Stimulated activated CD4-positive, alpha-beta T cell treated with anti-CD3 and anti-CD28 coated beads, Interleukin-2, amount 100 ng/mL, for 48 hours (primary cell): ENCODE measurements at places on chromosomes 7 and 10.

DNA sequence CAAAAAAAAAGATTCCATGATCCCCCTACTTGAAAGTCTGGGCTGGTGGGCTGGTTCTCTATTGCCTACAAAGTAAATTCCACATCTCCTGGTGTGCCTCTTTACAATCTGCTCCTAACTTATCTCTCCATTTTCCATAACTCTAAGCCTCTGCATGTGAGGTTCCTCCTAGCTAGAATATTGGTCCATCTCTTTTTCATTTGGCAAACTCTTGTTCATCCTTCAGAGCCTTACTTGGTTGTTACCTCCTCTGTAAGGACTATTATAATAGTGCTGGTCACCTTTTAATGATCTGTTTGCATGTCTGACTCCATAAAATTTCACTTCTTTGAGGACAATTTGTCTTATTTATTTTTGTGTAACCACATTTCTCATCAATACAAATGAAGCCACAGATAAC lies 1.6 kb upstream of the NRCAM start:
- DNase-seq: no peak

DNA sequence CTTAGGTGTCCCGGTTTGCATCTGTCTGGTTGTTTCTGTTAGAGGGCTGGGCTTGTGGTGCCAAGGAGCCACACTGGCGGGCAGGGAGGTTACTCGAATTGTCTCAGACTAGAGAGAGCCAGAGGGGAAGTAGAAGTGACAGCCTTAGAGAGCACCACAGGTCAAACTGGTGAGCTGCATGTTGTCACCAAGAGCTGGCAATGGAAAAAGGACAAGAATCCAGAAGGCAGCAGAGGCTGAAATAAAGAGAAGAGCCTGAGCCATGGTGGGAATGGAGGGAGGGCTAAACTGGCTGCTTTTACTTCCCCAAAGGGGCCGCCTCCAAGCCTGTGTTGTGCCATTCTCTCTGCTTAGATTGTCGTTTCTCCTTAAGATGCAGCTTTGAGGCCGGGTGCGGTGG lies 31.1 kb upstream of the RHBDD2 start:
- DNase-seq: no peak

GRCh38 chr10:110681023-110681681 lies 37.0 kb downstream of the RBM20 start:
- DNase-seq: peak; percentile 19

GRCh38 chr7:121505021-121505420 lies 108.9 kb upstream of the FAM3C start:
- DNase-seq: no peak

- DNase-seq: no peak
Measured at GRCh38 chr7:134331393-134331792, 14.7 kb upstream of the SLC35B4 start.

- DNase-seq: peak; percentile 8
Measured at GRCh38 chr10:470339-471003, 219.0 kb downstream of the DIP2C start.

GRCh38 chr7:143362131-143363015 lies at the start of gene FAM131B:
TSS of gene FAM131B (minus strand) at chr7:143362713. CDS start at chr7:143362603, 110 bp downstream.
- no peak for DNase-seq

DNA sequence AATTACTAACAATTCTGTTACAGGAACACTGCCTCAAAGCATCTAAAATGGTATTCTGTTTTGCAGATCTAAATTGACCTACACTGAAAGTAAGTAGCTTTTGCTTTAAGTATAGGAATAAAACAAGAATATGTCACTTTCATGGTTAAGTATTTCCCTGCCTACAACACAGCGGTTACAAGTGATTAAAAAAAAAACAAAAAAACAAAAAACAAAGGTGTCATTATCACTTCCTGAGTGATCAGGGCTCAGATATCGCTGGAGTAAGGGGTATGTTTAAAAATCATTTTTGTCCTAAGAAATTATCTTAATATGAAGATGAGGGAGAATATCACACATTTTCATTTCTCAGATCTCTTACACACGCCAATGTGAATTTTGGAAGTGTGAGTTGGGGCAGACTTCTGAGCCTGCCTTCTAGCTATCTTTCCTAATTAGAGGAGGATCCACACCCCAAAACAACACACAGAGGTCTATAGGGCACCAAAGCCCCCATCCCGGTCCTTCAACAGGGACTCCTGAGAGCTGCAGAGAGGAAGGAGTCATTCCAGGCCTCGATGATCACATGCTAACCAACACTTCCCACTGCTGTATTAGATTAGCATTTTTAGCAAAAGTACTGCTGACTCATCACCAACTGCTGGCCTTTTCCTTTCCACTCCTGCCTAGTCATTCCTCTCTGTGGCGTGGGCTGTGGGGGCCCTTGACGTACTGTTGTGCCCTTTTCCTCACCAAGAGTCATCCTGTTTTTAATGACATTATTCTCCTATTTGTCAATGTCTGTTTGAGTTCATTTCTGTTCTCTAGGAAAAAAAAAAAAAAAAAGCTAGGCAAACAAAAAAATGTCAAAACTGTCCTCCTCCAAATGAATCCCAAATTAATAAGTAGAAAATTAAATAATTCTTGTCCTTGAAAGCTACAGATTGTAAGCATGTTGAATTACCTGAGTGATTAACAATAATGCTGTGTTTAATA lies 31.2 kb downstream of the PRTFDC1 start:
- peak; percentile 57 for DNase-seq

DNA sequence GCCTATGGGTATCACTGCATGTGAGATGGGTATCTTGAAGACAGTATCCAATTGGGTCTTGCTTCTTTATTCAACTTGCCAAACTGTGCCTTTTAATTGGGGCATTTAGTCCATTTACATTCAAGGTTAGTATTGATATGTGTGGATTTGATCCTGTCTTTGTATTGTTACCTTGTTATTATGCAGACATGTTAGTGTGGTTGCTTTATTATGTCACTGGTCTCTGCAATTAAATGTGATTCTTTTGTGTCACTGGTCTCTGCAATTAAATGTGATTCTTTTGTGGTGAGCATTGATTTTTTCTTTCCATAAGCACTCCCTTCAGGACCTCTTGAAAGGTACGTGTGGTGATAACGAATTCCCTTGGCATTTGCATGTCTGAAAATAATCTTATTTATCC lies 357.8 kb upstream of the STEAP1 start:
- no peak for DNase-seq

DNA sequence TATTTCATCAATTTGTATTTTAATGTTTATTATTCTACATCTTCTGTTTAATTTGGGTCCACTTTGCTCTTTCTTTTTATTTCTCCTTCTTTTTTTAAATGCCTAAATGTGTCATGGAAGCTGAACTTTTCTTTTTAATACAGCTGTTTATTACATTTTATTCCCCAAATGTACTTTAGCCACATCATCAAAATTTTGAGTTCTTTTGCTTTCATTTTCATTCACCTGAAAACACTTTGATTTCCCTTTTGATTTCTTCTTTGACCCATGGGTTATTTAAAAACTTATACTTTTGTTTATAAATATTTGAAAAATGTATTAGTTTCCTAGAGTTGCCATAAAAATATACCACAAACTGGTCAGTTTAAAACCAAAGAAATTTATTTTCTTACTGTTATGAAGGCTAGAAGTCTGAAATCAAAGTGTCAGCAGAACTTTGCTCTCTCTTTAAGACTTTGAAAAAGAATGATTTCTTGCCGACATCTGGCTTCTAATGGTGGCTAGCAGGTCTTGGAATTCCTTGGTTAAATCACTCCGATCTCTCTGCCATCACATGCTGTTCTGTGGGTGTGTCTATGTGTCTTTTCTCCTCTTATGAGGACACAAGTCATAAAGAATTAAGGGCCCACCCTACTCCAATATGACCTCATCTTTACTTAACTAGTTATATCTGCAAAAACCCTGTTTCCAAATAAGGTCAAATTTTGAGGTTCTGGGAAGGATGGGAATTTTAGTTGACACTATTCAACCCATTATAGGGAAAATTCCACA lies 225.5 kb downstream of the ANKRD7 start:
- no peak for DNase-seq

DNA sequence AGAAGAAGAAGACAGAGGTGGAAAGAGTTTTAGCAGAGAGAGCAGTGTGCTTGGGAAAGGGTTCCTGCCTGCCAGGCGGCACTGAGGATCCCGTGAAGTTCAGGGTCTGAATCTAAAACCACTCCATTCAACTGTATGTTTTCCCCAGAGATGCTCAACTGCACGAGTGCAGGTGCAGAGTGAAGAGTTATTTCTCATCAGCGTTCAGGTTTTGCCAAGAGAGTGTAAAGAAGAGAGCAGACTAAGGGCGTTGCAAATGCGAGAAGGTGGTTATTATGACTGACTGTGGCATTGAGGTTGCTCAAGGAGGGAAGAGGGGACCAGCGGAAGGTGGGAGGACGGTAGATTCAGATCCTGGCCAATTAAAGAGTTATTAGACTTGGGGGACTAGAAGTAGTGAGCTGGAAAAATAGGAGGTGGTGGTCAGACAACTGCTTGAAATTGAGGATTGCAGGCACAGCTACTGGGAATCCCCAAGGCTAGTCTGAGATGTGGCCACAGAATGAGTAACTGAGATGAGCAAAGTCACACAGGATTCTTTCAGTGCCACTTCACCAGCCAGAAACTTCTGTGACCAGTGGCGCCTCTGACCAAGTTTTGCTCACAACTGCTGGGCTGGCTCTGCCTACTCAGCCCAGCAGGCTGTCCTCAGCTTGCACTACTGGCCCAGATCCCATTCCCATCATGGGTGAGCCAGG lies 29.1 kb downstream of the STRA8 start:
- no peak for DNase-seq

DNA sequence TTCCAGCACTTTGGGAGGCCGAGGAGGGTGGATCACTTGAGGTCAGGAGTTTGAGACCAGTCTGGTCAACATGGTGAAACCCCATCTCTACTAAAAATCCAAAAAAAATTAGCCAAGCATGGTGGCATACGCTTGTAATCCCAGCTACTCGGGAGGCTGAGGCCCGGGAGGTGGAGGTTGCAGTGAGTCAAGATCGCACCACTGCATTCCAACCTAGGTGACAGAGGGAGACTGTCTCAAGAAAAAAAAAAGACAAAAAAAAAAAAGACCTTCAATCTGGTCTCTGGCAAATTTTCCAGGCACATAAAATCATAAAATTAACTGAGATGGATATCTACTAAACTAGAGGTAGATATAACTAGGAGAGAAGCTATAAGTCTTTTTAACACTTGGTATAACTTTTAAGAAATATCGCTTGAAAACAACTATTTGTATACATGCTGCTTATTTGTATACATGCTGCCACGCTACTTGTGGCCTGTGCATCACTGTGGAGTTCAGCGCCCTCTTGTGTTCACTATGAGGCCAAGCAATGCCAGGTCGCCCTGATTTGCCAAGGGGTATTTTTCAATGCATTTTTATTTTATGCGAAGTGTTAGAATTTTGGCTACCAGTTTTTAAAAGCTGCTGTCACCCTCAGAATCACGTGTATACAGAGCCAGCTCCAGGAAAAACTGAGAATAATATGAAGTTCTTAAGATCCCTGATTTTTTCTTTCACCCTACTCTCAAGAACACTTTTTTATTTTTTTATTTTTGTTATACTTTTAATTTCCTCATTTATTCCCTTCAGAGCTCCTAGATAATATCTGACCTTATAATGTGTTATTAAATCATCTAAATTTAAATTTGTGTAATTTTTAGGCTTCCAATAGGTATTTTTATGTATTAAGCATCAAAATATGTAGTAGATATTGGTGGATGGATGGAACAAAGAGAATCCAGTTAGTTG lies 26.7 kb downstream of the CYCS start:
- DNase-seq: peak; percentile 49

GRCh38 chr7:2243458-2243857 lies 1.4 kb downstream of the NUDT1 start:
- DNase-seq: no peak

DNA sequence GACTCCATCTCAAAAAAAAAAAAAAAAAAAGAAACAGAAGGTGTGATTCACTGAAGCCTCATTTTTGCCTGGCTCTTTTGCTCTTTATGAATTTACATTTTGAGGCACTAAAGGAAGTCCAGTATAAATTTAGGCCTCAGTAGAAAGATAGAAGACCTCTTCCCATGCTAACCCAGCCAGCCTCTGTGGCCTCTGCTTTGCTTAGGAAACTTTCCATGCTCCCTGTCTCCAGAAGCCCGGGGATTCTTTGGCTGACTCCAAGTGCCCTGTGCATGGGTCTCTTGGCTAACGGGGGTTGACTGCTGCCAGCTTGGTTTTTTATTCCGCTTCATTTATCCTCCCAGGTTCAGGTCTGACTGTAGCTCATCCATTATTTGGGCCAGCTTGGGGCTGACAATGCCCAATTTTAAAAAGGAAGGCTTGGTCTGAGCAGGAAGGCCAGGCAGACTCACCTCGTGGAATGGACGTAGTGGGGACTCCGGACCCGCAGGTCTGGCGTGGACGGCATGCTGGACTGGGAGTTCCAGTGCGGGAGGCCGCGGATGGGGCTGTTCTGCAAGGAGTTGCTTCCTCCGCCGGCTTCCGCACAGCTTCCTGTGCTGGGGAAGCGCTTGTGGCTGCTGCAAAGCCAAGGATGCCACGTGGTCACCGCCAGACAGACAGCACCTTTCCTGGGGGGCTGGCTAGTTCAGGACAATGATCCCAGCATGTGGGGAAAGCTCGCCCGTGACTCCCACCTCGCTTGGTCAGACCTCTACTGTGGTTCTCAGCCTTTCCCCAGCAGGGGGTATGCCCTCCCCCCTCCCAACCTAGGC lies 72.3 kb downstream of the PRPF18 start:
- DNase-seq: no peak

- DNase-seq: no peak
Measured at GRCh38 chr10:109726473-109726872, 196.8 kb downstream of the XPNPEP1 start.

GRCh38 chr10:79402951-79403350 lies 42.5 kb downstream of the ZCCHC24 start:
- no peak for DNase-seq

DNA sequence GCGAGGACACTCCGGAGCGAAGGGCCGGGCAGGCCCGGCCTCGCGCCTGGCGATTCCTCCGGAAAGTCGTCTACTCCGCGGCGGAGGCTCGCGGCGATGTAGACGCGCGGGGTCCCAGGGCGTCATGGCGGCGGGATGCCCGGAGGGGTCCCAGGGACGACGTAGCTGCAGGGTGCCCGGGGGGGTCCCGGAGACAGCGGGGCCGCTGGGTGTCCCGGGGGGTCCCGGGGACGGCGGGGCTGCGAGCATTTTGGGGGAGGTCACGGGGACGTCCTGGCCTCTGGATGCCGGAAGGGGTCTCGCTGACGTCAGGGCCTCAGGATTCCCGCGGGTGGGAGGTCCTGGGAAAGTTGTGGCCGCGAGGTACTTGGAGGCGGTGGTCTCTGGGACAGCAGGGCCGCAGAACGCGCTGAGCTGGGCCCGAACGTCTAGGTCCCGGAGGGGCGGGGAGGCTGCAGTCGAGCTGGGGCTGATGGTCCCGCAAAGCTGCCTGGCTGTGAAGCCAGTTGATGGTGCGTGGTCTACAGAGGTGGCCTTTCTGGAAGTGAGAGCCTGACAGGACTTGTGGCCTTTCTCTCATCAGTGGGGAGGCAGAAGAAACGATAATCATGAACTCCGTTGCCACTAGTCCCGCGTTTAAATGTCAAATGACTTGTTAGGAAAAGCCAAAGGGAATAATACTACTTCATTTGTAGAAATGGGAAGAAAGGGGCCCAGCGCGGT lies 637 bp downstream of the HSPA14 start:
- peak; percentile 16 for DNase-seq
